ENCODE measurements at places on chromosomes 16 and 17.

- no peak for DNase-seq
Observed at GRCh38 chr16:64398793-64399192, 723.1 kb downstream of the CDH11 start.

GRCh38 chr16:31487720-31488467 is 5.0 kb downstream of the SLC5A2 start:
- DNase-seq = no peak

GRCh38 chr16:87806641-87807546 is 41.1 kb upstream of the KLHDC4 start:
- DNase-seq = peak; percentile 83

DNA sequence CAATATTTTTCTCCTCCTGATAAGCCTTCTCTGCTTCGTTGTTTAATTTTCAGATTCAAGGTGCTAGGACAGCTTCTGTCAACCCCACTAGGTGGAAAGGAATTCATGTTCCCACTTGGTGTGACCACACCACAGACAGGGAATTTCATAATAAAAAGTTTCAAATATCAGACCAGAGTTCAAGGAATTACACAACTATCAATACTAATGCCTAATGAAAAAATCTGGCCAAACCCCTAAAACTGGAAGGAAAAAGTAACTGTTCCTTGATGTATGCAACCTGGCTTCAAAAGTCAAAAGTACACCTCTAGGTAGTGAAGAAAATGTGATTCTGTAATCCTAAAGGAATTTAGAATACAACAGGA is 87.8 kb upstream of the CORO6 start:
- DNase-seq = no peak

DNA sequence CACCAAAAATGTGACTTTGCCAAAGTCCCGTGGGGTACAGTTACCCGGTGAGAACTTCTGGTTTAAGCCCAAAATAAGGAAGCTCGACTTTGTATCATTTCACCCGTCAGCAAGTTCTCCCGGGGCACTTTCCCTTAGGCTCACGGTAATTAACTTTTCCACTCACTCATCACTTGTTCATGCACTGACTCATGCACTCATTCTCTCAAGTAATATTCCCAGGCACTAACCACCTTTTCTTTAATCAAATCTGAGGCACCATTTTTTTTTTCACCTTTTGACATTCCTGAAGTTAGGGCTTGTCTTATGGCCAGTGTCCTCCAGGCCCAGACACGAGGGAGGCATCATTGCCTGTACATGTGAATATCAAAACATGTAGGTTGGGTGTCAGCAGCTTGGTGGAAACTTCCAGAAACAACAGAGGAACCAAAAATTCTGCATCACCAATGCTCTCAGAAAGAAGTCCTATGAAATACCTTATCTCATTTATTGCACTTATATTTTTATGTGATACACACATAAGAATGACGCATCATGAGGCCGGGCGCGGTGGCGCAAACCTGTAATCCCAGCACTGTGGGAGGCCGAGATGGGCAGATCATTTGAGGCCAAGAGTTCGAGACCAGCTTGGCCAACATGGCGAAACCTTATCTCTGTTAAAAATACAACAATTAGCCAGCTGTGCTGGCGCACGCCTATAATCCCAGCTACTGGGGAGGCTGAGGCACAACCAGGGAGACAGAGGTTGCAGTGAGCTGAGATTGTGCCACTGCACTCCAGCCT is 36.1 kb upstream of the ATP2C2 start:
- no peak for DNase-seq

DNA sequence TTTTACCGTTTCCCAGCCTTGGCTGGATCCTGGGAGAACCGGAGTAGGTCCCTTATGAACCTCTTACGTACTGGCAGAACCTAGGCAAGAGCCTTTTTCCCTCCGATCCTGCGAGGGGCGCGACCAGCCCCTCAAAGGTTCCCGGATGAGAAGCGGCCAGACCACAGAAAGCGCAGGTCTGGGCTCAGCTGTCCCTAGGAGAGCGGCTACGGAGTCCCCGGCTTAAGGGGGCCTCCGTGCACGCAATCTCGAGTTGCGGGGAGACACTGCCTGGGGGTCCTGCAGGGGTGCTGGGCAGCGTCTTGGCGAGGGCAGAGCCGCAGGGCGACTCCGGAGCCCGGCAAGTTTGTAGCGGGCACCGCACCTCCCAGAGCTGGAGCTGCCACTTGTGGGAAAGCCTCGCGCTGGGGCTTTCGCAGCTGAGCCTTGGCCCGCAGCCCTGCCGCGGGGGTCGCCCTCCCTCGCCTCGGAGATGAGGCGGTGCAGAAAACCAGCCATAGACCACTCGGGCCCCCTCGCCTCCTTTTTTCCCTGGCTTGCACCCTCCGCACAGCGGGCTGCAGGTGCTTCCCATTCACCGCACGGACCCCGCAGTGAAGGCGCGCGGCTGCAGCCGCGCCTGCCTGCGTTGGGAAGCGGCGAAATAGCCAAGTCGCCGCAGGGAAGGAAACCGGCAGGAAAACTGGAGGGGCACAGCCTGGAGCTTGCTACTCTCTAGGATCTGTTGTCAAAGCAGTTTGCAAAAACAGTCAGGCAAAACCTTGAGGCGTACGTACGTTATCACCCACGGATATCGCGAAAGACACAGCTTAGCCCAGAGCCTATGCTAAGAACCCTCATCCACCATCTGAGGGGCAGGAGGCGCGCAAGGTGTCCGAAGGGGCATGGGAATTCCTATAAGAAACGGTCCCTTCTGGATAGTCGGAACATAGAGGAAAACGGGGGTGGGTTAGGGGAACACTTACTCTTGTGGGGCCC is 834 bp downstream of the CDH8 start:
- DNase-seq = no peak

GRCh38 chr16:50974438-50975036 is 176.5 kb downstream of the SALL1 start:
- no peak for DNase-seq

DNA sequence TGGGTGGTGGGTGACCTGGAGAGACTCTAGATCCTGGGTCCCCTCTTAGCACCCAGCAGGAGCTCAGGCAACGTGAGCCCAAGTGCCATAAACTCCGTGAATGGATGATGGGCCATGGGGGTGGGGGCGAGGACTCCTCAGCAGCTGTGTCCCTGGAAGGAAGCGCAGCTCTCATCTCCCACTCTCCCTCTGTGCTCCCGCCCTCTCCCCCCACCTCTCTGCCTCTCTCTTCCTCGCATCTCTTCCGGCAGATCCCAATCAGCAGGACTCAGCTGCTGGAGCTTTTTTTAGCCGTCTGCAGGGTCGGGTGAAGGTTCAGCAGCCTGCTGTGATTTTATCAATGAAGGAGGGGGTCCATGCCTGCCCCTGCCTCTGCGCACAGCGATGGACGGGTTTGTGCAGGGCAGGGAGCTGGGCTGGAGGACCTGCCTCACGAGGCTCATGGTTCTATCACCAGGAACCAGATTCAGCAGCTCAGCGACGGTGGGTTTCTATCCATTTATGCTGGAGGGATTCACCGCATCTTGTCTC is 8.3 kb downstream of the CCR7 start:
- no peak for DNase-seq

DNA sequence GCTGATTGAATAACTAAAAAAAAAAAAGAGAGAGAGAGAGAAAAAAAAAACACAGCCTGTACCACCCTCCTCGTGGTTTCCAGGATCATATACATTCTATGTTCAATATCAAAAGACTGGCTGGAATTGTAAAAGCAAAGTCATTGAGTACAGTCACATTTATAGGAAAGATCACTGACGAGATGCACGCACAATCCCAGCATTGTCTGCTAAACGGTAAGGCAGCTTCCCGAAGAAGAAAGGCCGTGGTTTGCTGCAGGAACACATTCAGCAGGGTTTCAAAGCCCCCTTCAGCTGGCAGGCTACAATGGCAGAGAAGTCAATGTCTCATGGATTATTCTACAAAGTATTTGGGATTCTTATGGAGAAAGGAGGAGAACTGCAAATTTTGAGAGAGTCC is 9.3 kb downstream of the NQO1 start:
- no peak for DNase-seq

DNA sequence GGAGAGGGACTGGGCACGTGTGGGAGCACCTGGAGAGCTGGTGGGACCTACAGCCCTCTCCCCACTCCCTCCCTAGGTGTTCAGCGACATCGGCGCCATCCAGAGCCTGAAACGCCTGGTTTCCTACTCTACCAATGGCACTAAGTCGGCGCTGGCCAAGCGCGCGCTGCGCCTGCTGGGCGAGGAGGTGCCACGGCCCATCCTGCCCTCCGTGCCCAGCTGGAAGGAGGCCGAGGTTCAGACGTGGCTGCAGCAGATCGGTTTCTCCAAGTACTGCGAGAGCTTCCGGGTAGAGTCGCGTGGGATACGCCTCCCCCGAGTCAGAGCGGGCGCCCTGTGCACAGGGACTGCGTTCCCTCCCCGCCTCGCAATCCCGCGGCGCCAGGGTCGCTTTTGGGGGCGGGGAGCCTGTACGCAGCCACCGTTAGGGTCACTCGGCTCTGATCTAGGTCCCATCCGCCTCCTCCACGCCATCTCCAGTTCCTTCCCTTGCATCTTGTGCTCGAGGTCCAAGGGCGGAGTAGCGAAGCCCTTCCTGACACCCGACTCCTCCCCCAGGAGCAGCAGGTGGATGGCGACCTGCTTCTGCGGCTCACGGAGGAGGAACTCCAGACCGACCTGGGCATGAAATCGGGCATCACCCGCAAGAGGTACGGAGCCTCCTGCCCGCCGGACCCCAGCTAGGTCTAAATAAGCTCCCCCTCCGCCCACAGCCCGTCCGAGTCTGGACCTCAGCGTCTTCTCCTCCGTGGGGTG is 13.0 kb downstream of the SARM1 start:
- DNase-seq = no peak

- no peak for DNase-seq
Observed at GRCh38 chr17:36869441-36869840, 67.8 kb upstream of the LHX1 start.

Measured in GM04504 (cell line).